ENCODE measurements at places on chromosomes 3 and 15.

DNA sequence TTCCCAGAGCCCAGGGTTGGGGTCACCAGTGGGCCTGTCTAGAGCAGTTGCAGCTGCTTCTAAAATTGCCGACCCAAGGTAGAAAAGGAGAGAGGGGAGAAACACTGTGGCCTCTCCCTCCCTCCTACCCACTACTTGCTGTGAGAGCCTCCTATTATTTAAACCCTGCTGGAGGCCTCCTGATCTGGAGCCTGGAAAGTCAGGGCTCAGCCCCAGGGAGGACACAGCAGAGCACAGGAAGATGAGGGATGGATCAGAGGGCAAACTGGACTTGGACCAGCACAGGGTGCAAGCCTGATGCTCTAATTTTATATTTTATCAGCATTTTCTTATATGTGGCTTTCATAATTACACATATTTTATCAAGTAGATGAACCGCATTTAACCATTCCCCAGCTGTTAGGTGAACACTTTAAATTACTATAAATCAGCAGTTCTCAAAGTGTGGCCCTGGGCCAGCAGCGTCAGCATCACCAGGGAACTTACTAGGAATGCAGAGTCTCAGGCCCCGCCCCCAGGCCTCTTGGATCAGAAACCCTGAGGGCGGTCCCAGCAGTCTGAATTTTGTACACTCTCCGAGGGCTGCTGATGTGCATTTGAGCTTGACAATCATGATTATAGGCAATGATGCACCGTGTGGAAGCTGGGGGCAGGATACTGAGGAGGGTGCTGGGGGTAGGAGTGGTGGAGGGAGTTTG is 26.7 kb downstream of the SMAD3 start:
- DNase-seq = no peak

DNA sequence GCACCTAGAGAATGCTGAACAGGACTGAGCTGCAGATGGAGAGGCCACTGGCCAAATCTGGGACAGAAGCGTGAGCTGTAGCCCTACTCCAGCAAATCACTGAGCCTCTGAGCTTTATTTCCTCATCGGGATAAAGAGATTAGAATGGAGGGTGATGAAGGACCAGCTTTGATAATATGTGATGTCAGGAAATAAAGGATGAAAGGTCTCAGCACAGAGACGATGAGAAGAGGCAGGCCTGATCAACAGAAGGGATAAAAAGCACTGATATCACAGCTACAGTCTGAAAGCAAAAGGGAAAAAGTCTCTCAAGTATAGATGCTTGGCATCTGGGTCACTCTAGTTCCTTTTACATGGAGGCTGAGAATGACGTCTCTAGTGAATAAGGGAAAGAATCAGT is 70.0 kb downstream of the DHX30 start:
- DNase-seq = no peak

GRCh38 chr3:58119186-58119585 is 91.6 kb downstream of the DNASE1L3 start:
- DNase-seq = no peak

DNA sequence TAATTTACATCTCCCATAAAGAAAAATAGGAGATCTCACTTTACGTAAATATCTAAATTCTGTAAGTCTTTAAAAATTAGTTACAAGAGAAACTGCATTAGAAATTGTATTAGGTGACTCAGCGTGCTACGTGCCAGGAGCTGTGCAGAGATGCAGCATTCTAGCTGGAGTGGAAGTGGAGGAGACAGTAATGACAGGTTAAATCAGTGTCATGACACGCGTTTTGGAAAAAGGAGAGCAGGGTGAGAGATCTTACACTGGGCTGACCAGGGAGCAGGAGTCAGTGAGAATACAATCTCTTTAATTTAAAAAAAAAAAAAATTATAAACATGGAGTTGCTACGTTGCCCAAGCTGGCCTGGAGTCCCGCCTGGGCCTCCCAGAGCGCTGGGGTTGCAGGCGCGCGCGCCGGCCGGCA is 635 bp downstream of the TUBGCP5 start:
- DNase-seq = no peak

DNA sequence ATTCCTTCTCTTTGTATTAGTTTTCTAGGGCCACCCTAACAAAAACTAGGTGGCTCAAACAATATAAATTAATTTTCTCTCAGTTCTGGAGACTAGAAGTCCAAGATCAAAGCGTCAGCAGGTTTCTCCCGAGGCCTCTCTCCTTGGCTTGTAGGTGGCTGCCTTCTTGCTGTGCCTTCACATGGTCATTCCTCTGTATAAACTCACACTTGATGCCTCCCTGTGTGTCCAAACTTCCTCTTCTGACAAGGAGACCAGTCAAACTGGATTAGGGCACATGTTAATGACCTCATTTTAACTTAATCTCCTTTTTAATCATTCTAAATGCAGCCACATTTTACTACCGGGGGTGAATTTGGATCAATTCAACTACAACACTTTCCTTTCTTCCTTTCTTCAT is 691.1 kb downstream of the DIPK2A start:
- no peak for DNase-seq

DNA sequence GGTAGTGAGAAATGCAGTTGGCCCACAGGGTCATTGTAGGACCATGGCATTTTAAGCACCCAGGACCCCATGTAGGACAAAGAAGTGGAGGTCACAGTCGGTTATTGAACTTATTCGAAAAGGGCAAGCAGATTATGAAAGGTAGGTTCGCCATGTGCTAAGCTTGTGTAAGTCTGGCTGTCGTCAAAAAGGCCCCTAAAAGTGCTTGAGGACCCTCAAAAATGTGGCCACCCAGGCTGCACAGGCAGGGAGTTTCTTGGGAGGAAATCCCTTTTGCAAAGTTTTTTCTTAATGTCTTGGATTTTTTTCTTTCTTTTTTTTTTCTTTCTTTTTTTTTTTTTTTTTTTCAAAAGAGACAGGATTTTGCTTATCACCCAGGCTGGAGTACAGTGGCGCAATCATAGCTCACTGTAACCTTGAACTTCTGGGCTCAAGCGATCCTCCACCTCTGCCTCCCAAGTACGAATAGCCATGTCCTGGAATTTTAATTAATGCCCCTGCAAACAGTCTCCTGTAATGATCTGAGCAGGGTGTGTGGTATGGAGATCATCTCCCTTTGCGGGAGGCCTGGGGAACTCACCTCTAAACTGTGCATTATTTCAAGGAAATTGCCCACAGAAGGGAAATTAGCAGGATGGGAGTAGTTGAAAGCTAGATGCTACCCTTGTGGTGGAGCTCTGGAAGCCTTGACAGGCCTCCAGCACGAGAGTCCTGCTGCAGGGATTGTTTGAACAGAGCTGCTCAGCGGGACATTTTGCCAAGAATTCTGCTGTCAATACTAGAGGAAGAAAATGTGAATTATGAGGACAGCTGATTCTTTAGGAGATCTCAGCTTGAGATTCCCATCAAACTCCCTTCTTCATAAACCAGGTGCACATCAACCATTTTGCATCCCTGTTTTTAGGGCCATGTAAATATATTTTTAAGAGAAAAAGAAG is 28.4 kb downstream of the THSD4 start:
- no peak for DNase-seq

DNA sequence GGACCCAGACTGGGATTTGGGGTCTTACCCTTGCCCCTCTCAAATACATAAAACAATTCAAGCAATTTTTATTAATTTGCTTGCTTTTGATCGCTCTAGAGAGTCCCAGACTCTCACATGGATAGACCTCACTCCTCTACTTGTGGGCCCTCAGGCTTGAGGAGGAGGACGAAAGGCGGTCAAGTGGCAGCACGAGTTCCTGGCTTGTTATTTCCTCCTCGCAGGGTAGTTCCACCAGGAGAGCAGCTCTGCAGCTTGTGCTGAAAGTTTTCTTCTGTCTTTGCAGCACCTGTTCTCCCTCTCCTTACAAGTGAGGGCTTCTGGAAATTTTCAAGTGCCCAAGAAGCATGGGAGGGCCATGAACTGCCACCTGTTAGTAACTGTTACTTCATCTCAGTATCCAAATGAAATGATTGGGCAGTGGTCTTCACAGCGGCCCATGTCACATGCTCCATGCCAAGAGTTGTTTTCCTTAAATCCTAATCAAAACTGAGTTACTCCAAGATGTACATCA is 22.7 kb downstream of the ABI3BP start:
- DNase-seq = no peak

GRCh38 chr3:197791892-197792647 is 1.0 kb downstream of the LRCH3 start:
- DNase-seq = no peak

GRCh38 chr3:128588147-128588546 is 62.5 kb downstream of the RPN1 start:
- no peak for DNase-seq
